ENCODE measurements at places on chromosomes 2 and 18.

DNA sequence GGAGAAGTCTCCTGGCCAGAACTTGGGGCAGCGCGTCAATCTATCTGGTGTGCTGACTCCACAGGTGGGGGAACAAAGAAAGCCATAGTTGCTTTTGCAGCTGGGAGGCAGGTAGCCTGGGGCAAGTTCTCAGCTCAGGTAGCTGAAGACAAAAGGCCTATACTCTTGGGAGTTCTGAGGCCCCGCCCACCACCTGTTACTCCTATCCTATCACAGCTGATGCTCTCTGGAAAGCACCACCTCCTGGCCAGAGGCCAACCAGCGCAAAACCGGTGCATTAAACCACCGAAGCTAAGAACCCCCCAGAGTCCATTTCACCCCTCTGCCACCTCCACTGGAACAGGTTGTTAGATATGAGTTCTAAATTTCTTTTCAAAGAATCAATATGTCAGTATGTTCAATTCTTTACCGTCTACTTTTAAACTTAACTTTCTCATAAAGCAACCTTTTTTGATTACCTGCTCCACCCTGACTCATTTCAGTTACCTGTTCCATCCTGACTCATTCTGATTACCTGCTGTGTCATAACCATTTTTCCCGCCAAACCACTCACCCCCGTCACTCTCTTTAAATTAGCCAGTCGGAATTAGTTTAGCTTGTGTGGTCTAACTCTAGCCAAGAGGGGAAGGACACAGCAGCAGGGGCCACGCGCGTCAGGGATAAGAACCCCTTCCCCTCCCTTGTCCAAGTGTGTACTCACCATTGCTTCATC lies 43.4 kb downstream of the UPP2 start:
- no peak for DNase-seq

DNA sequence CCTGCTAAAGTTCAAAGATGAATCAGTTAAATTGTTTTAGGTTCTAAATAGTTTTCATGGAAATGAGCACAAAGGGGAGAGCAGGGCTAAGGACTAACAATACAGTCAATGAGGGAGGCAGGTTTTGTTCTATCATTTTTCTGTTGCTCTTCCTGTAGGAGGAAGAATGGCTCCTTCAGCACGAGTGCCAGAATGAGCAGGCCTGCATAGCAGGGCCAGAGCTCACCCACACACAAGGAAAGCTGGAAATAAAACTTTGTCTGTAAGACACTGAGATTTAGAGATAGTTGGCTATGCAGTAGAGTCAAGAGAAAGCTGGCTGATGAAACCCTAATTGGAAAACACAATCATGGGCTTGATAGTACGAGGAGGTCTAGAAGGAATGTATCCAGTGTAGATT lies 313.3 kb downstream of the MBD2 start:
- DNase-seq, result no peak

DNA sequence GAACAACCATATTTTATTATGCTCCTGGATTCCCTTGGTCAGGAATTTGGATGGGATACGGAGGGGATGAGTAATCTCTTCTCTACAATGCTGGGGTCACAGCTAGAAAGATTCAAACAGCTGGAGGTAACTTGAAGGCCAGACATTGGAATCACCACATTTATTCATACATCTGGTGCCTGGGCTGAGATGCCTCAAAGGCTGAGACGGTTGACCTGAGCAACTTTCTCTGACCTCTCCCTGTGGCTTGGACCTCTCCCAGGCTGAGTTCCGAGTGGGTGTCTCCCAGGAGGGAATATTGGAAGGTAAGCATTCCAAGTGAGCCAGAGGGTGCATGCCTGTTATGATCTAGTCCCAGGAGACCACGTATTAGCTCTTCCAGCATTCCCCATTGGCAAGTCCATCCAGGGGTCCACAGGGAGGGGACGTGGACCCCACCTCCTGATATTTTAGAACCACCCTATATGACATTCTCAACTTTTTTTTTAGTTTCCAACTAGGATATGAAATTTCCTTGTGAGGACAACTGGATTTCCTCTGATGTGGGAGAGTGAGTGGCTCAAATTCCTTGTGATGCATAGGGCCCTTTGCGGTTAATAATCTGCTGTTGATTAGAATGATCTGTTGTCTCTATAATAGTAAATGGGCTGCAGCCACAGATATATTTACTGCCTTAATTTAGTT lies 101.8 kb downstream of the MRPS9 start:
- DNase-seq, result no peak

- DNase-seq, result no peak
Observed at GRCh38 chr18:48892146-48892855, 58.5 kb downstream of the SMAD7 start.

GRCh38 chr2:33502025-33502424 lies 25.6 kb downstream of the RASGRP3 start:
- no peak for DNase-seq

- DNase-seq, result peak; percentile 67
Observed at GRCh38 chr18:55479656-55480420, 108.2 kb downstream of the TCF4 start.

DNA sequence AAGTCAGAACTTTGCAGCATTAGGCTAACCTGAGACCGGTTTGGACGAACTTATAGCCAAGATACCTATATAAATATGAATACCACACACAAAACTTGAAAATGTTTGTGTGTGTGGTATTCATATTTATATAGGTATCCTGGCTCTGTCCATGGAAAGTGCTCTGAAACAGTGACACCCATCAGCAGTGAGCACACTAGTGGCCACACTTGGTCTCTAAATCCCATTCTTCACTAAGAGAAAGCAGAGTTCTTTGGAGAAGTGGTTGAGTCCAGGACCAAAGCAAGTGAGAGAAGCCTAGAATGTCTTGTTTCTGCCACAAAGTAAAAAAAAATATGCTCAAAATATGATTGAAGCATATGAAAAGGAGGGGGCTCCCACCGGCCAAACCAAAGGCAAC lies 146.5 kb downstream of the TWIST2 start:
- DNase-seq, result no peak

GRCh38 chr2:142008135-142008744 lies 122.6 kb downstream of the LRP1B start:
- DNase-seq, result no peak

DNA sequence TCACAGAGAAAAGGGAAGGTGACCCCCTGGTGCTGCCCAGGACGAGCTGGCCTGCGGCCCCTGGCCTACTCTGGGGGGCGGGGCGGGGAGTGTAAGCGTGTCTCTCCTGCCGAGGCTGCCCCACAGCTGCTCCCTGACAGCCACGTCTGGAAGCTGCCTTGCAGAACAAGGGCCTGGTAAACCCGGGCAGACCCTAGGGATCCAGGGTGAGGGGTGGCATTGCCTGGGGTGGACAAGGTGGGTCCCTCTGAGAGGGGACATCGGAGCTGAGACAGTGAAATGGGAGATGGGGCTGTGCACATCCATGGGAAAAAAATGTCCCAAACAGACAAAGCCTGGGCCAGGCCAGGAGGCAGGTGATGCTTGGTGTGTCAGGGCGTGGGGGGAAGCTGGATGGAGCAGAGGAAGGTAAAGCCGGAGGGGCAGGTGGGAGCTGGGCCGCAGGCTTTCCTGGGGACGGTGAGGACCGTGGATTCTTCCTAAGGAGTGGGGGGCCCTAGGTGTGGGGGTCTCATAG lies 66.0 kb upstream of the HDAC4 start:
- no peak for DNase-seq

DNA sequence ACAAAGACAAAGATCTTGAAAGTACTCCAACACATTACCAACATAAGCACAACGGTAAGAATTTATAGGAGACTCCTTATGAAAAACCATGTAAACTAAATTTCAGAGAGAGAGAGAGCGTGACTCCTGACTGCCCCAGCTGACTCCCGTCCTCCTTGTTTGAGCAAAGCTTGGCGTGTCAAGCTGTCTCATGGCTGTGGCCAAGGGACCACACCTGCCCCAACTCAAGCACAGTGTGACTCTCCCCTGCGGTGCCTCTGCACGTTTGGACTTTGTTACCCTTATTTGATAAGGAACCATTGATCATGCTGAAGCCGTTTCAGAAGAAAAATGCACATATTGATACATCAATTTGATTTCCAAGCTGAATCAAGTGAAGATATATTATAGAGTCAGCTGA lies 124.8 kb downstream of the COL6A3 start:
- DNase-seq, result no peak

GRCh38 chr2:236678307-236678975 lies 108.8 kb downstream of the ACKR3 start:
- no peak for DNase-seq

- DNase-seq, result no peak
Observed at GRCh38 chr2:116949249-116949648, 865.2 kb upstream of the DDX18 start.

- DNase-seq, result peak; percentile 57
Observed at GRCh38 chr18:3037423-3037915, 24.5 kb upstream of the LPIN2 start.

DNA sequence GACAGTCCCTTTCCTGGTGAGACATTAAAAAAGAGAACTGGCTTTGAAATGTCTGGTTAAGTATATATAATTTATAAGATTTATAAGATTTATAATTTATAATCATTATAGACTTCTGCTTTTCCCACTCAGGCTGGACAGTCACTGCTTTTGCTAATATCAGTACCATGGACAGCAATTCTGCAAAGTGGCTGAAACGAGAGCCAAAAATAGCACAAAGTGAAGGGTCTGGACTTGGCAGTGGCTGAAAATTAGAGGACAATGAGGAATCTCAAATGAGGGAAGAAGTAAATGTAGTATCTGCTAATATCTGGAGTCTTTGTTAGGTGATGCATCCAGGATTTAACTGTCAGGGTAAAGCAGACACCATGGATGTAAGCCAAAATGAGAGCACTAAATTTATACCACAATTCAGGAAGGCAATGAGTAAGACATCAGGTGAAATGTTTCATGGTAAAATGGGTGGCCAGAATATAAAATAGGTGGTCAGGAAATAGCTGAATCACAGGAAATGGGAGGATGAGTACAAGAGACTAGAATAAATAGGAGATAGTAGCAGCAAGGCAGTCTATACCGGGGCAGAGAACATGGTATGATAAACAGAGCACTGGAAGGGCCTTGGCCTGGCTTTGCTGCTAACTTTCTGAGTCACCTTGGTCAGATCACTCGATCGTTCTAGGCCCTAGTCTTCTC lies 39.6 kb upstream of the BOD1L2 start:
- DNase-seq, result peak; percentile 7

All from SJSA1 (cell line).